Activated T-cell treated with anti-CD3 and anti-CD28 coated beads for 1 hour (primary cell): ENCODE measurements at places on chromosomes 12 and 14.

GRCh38 chr12:100473716-100474150, at the start of gene NR1H4:
NR1H4 (plus strand) TSS chr12:100473866; CDS start chr12:100493324, 19,458 bp downstream.
- no peak for DNase-seq

DNA sequence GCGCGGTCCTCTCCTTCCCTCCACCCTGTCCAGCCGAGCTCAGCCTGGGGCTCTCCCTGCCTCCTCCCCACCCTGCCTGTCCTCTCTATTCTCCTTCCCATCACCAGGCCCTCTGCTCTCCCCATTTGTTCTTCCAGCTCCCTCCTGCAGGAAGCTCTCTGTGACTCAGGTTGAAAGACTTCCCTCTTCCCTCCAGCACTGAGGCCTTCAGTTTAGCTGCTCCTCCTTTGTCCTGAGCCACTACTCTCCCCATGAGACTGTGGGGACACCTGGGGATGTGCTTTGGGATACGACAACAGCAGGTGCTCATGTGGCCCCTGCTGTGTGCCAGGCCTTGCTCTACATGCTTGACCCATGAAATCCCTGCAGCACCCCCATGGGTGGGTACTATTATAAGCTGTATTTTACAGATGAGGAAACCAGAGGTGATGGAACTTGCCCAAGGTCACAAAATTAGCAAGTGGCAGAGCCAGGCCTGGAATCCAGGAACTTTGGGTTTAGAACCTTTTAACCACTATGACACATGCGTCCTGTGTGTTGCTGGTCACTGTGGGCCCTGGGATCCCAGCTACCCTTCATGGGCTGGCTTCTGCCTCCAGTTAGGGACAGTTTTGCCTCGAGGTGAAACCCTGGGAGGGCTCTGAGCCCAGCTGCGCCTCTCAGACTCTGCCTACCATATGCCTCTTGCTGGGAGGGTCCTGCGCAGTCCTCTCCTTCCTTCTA, 5.5 kb downstream of the KRT80 start:
- no peak for DNase-seq

DNA sequence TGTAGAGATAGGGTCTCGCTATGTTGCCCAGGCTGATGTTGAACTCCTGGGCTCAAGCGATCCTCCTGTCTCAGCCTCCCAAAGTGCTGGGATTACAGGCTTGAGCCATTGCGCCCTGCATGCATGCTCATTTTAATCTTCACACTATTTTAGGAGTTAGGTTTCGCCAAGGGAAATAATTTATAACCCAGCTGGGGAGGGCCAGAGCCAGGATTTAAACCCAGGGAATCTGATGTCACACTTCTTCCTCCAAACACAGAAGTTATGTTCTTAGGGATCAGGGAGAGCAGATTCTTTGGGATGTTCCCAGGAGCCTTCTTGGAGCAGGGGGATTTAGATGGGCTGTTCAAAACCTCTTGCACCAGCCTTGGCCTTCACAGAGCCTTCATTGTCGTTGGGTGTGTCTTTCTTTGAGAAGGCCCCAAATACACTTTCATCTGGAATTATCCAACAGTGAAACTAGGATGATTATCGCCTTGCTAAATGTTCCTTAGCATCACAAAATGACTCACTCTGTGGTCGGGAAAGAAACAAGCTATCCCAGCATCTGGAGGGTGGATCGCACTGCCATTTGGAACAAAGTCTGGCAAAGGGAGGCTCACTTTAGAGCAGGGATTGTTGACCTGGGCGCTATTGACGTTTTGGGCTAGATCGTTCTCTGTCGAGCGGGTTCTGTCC, 8.2 kb upstream of the PPP1CC start:
- no peak for DNase-seq

GRCh38 chr12:102962986-102963385, 5.5 kb downstream of the ASCL1 start:
- no peak for DNase-seq

GRCh38 chr14:72404106-72404774, 472.0 kb downstream of the RGS6 start:
- DNase-seq, result no peak

DNA sequence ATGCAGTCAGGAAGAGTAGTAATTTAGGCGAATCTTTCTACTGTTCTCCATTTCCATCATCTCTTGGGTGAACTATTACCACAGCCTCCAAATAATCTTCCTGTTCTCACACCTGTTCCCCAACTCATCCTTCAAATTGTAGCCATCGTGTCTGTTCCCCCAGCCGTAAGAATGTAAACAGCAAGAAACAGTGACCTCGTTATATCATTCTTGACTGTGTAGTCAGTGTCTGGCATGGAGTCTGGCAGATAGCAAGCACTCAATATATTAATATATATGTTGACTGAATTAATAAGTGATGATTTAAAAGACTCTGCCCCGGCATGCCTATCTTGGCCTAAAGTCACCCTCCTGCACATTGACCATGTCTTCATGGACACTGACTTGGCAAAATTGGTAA, 20.3 kb downstream of the PDE6H start:
- DNase-seq, result no peak

GRCh38 chr12:28065889-28066630, 93.5 kb upstream of the PTHLH start:
- DNase-seq, result no peak

GRCh38 chr12:21831791-21832344, 57.4 kb upstream of the KCNJ8 start:
- no peak for DNase-seq

GRCh38 chr12:104586351-104586919, 129.7 kb downstream of the CHST11 start:
- DNase-seq, result no peak

- DNase-seq, result no peak
Measured at GRCh38 chr14:71004481-71004880, 97.2 kb downstream of the PCNX1 start.
